ENCODE measurements at places on chromosomes 1 and 21.

- no peak for DNase-seq
These were observed 50.5 kb downstream of the CD2 start for GRCh38 chr1:116804736-116805135.

DNA sequence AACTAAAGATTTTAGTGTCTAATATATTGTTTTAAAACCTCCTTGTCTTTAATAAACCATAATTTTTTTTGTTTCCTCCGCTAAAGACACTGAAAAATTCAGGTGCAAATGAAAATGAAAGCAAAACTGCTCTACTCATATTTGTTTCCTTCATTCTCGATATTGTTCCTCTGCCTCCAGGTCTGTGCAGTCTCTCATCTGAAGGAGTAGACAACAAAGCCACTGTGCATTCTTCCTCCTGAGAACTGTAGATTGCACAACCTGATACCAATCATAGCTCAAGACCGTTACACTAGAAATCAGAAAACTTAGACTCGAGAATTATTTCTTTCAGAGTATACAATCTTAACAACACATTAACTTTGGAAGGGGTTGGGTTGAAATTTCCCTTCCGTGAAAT is 373.1 kb upstream of the CXADR start:
- DNase-seq: no peak

DNA sequence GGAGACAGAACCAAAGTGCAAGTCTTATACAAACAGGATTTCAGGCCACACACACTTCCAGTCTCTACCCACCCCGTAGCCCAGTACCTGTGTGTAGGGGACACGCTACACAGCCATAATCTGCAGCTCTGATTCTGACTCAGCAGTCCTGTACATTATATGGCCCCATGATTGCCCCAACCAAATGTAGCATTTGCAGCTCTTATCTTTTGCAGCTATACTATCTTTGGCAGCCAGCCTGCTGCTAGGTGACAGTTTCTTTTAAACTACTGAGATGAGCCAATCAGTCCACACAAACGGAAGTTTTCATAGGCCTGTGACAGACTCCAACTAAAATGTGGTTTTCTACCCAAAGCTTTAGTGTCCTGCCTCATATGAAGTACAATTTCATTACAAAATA is 259.6 kb upstream of the ST6GALNAC5 start:
- DNase-seq: no peak

- DNase-seq: no peak
These were observed 2.3 kb downstream of the LDLRAD2 start for GRCh38 chr1:21814241-21814918.

GRCh38 chr1:67355745-67356424 is 48.2 kb downstream of the IL12RB2 start:
- no peak for DNase-seq

GRCh38 chr1:20390589-20391331 is 95.2 kb downstream of the CAMK2N1 start:
- DNase-seq: no peak

DNA sequence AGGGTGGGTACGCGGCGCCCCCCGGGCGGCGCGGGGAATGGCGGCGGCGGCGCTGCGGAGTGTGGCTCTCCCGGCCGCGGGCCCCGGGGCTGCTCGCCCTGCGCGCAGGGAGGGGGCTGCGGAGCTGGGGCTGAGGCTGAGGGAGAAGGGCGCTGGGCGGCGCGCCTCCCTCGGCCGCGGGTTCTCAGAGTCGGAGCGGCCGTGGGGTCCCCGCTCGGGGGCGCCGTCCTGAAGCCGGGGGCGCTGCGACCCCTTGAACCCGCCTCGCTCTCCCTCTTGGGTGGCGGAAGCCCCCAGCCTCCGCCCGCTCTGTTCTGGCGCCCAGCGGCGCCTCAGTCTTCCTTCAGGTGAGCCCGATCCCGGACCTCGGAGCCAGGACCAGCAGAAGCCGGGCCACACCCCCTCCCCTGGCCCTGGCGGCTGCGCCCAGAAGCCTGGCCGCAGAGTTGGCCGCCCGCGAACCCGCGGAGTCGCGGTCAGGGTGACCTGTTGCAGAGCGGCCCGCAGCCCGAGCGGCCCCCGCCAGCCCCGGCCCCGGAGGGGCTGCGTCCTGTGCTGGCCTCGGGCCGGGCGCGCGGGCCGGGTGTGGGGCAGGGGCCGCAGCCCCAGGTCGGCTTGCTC is 532 bp downstream of the RALGPS2 start:
- no peak for DNase-seq

DNA sequence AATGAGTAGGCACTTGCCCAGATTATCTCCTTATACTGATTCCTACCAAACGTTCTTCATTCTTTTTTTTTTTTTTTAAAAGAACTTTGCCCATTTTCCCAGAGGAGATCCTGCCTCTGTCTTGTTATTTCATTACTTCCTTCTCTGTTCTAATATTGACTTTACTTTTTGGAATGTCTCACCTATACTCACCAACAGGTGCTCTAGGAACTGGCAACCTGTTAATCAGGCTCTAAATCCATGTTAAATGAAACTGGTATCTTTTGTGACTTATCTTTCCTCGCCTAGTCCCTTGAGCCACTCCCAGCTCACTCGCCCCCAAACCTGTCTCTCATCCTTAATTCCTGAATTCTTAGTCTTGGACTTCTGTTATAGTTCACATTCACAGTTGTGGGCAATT is 1.2 kb upstream of the CRCT1 start:
- DNase-seq: no peak

- no peak for DNase-seq
These were observed 153.6 kb downstream of the OLFM3 start for GRCh38 chr1:101843160-101843559.

DNA sequence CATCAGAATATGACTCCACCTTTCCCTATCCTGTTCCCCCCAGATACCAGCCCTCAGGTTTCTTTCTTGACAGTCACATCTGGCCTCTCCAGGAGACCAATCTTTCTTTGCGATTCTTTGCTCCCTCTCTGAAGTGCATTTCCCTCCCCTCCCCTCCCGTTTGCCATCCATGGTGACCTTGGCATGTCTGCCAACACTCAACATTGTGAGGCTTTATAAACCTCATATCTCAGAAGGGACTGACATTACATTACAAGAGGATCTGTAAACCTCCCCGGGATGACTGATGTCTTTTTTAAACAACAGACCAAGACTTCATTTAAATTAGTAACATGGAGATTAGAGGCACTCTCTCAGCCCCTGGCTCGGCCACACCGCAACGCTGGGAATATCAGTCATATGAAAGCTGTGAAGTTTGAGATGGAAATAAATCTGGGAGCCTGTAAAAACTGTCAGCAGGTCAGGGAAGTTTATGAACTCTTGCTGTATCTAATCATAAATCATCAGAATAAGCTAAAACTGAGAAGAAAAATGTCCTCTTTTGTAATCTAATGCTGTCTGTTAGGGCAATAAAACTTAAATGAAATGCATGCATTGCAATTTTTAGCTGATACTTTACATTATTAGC is 401.7 kb upstream of the PROX1 start:
- no peak for DNase-seq

DNA sequence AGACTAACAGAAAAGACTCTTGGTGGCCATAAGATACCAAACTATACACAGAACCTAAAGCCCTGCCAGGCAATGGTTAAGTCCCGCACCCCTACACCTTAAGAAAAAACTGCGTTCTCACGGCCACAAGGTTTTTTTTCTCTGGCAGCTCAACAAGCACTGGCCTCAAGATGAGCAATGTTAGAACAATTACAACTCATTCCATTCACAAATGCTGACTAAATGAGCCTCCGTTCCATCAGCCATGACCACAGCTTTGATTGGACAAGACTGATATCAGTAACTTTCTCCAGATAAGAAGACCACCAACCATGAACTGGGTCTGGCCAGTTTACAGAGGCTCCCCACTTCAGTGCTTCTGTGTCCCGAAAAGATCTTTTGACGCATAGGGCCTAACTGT is 31.9 kb downstream of the SEC16B start:
- no peak for DNase-seq

DNA sequence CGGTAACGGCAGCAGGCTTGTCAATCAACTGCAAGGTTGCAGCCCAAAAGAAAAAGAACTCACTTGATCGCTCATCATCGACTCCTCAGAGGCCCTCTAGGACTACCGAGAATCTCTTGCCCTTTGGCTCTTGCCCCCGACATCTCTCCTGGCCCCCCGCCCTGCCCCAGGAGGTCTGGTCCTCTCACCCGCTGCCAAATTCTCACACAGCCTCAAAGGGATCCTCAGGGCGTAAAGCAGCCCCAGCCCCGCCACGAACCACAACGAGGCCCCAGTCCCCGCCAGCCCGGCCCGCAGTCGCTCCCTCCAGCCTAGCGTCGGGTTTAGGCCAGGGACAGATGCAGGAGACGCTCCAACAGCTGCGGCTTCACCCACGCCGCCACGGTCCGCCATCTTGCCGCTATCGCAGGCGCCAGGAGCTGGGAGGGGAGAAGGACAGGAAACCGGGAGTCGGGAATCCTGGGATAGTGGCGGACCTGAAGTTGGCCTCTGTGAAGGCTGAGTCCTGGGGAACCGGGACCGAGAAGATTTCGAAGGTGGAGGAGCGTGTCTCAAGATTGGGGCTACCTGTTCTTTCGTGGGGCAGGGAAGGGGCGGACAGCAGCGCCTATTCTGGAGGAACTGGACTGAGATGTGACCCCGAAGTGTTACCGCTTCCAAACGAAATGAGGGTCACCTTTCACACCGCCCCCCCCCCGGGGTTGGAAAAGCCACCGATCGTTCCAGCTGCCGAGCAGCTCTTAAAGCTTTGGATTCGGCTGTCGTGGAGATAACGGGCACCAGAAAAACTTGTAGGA is at the start of gene ST7L:
Gene ST7L, minus strand, starts transcription at position 421 of the 797 bp plus-strand sequence. Its CDS starts 28 bp downstream, at position 393.
- DNase-seq: no peak

DNA sequence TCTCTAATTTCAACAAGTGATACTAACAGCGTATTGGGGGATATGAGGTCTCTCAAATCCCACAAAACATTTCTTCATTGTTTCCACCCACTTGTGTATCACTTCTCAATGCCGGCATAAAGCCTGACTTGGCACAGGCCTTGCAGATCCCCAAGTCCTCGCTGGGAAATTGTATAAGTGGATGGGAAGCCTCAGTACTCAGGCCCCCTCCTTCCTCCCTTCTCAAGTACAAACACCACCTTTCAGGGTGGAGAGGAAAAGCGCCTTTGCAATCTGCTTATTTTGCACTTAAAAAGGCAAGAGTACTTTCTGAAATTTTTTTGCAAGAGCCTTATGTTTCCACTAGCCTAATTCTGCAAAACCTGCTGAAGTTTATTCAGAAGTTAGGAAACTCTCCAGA is 25.8 kb upstream of the KLHDC8A start:
- DNase-seq: no peak

GRCh38 chr1:35436078-35436477 is 121.1 kb downstream of the KIAA0319L start:
- DNase-seq: no peak

DNA sequence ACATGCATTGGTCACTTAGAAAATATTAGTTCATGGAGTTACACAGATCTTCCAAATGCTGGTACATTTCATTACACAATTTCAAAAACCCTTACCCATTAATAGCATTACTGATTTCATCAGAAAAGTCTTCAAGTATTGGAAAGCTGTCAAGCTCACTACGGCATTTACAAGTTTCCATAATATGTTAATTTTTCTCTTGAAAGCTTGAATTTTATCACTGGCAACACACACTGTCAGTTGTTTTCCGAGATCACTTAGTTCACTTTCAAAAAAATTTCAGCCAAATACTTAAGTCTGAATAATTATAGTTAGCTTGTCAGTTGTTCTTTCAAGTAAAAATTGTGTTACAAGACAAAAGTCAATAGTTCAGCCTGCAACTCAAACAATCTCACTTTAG is 18.0 kb downstream of the ASTN1 start:
- DNase-seq: no peak

- DNase-seq: no peak
These were observed 502.7 kb downstream of the NUF2 start for GRCh38 chr1:163824490-163824889.

DNA sequence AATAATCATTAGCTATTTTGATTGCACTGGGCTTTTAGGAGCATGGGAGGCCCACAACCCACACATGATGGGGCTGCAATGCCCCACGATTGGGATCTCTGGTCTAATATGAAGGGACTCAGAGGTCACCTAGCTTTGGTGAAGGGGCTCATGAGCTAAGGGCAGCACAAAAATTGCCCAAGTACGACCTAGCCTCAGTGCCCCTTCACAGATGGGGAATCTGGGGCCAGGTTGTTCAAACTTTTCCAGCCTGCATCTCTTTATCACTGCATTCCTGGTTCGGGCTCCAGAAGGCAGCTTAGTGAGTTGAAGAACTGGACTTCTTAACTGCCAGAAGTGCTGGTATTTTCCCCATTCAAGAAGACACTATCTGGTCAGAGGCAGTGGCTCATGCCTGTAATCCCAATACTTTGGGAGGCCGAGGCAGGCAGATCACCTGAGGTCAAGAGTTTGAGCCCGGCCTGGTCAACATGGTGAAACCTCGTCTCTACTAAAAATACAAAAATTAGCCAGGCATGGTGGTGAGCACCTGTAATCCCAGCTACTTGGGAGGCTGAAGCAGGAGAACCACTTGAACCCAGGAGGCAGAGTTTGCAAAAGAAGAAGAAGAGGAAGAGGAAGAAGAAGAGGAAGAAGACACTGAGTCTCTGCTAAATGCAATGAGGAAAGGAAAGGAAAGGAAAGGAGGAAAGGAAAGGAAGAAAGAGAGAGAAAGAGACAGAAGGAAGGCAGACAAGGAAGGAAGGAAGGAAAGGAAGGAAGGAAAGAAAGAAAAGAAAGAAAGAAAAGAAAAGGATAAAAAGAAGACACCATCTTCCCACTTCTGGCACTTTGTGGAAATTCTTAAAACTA is 258.5 kb upstream of the IRF2BP2 start:
- no peak for DNase-seq

DNA sequence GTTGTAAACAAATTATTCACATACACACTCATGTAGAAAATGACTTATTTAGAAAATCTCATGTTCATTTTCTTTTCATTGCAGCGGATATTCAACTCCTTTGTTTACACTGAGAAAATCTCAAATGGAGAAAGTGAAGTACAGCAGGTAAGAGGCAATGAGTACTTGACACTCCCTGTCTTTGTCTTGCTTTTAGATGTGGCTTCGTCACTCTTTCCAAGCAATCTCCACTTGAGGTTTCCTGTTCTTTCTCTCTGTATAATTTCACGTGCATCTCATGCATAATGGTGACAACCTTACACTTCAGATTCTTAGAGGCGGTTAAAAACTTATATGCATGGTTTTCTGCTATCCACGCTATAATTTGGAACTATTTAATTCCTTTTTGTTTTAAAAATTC is 80.6 kb downstream of the CACHD1 start:
- DNase-seq: no peak

- DNase-seq: no peak
These were observed 148.9 kb upstream of the IGSF21 start for GRCh38 chr1:17958704-17959103.

GRCh38 chr1:81585371-81585770 is 215.4 kb upstream of the ADGRL2 start:
- no peak for DNase-seq

All from glomerular endothelial cell (primary cell).